ENCODE measurements at places on chromosomes 6 and 20.

DNA sequence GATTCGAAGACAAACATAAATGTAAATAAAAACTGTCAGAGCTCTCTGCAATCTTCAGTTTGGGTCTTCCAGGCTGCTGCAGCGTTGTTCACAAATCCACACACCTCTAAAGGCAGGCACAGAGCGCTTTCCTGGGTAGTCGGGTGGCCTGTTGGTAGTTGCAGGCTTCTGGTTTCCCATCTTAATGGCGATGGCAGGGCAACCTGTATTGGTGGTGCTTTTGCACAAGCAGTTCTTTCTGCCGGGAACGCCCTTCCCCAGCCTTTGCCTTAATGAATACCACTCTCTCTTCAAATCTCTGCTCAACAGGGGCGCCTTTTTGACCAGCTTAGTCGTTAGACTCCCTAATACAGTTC lies 723 bp upstream of the IFT52 start:
- no peak for DNase-seq

GRCh38 chr20:3156811-3157619 lies 2.6 kb downstream of the FASTKD5 start:
- no peak for DNase-seq

- no peak for DNase-seq
Measured at GRCh38 chr6:42715871-42716270, 6.5 kb downstream of the PRPH2 start.

- DNase-seq: no peak
Measured at GRCh38 chr6:160301339-160301738, 42.7 kb upstream of the SLC22A2 start.

DNA sequence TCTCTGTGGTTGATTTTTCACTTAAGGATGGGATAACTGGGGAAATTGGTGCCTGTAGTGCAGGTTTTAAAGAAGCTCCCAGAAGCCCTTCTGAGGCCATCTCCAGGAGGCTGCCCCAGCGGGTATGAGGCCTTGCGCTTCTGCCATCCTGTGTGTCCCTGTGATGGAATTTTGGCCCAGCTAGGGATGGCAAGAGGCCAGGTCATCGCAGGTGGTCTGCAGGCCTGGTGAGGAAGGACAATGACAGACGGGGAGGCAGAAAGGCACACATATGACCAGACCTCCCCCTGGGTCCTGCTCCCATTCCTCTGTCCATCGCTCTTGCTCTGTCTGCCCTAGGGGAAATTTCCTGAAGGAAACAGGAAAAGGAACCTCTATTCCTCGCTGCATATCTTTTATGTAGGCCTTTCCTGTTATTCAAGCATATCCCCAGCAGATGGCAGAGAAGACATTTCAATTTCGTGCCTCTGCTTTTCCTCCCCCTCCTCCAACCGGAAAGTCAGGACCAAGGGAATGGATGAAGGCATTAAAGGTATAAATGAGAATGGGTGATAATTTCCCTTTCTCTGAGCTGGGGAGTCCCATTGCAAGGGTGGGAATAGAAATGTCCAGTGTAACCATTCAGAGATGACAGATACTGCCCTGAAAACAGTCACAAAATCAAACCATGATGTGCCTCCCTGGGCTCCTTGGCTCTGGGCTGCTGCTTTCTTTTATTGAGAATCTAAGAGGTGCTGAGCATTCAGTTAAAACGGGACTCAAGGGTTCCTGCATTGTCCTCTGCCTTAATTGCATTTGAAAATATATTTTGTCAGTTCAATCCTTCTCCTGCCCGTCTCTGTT lies 17.6 kb upstream of the HLA-F start:
- no peak for DNase-seq

- DNase-seq: no peak
Measured at GRCh38 chr20:25571240-25571639, 14.1 kb downstream of the NINL start.

GRCh38 chr6:18400831-18401446 lies 13.8 kb downstream of the RNF144B start:
- no peak for DNase-seq

DNA sequence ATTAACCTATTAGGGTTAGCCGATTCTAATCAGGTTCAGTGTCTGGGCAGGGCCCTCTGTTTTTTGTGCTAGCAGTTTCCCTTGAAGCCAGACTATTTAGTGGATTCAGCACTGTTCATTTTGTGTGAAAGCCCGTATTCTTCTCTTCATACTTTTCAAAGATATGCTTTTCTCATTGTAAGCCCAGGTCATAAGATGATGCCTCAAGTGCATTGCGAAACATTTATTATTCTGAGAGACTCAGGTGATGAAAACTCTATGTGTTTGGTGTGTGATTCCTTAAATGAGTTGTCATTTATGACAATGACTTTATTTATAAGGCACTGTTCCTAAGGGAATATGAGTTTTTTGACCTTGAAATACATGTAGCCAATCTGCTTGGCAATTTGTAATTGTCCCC lies 851.0 kb upstream of the FLRT3 start:
- no peak for DNase-seq

GRCh38 chr6:147418523-147418922 lies 90.0 kb upstream of the SAMD5 start:
- no peak for DNase-seq
